LHCN-M2 (cell line): ENCODE measurements at places on chromosomes 3 and 15.
A peak's percentile ranks its signal among the peaks of the same experiment; 100 is the strongest.

- DNase-seq, result no peak
Observed at GRCh38 chr3:64867224-64867623, 179.4 kb upstream of the ADAMTS9 start.

- DNase-seq, result no peak
Observed at GRCh38 chr15:27769652-27770051, 329.5 kb downstream of the OCA2 start.

DNA sequence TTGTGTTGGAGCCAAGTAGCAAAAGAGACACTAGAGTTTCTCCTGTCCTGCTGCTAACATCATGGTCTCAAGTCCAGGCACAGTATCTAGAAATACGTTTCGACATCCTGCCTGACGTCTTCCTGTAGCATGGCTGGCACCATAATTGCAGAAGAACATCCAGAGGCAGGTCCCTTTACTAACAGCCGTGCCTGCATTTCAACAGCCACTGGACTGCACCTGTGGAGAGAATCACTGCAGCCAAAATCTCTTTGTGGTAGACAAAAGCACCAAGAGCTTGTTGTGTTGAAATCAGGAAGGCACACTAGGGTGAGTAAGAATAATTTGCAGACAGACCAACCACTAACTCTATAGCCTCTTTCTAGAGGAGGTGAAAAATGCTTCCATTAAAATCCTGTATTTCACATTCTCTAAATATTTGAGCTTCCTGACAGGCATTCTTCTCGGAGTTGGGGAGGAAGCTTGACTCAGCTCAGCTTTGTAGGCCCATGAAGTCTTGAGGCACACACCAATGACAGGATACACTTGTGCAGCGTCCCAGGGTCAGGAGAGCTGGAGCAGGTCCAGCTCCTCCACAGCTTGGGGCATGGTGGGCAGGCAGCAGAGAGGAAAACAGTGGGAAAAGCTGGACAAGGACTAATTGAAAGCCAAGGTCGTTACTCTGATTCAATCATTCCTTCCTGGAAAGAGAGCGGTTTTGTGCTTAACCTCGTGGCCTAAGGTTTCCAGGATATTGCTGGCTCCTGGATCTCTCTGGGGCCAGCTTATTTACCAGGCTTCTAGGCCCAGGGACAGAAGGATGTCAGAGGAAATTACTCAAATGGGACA lies 244.9 kb downstream of the FAM43A start:
- DNase-seq, result no peak

GRCh38 chr3:57826952-57827723 lies 71.0 kb downstream of the SLMAP start:
- no peak for DNase-seq

DNA sequence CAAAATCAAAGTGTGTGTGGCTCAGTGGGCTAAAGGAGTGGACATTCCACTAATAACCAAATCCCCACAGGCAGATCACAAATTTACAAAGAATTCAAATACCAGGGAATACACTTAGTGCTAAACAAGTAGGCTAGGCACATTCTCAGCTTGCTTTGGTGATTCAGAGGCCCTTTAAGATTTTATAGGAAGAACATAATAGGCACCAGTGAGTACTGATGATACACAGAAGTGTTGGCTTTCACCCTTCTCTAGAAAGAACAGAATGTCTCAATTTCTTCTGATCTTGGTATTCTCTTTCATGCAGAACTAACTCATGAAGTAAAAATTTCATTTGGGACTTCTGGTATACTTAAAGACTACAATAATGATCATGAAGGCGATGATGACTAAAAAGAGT lies 55.0 kb downstream of the POLR2M start:
- peak; percentile 65 for DNase-seq

- DNase-seq, result no peak
Observed at GRCh38 chr15:29885183-29885582, 62.9 kb upstream of the TJP1 start.

- DNase-seq, result no peak
Observed at GRCh38 chr3:32405155-32405554, 13.5 kb downstream of the CMTM7 start.

GRCh38 chr3:186142393-186142932 lies 33.6 kb upstream of the ETV5 start:
- DNase-seq, result peak; percentile 45

DNA sequence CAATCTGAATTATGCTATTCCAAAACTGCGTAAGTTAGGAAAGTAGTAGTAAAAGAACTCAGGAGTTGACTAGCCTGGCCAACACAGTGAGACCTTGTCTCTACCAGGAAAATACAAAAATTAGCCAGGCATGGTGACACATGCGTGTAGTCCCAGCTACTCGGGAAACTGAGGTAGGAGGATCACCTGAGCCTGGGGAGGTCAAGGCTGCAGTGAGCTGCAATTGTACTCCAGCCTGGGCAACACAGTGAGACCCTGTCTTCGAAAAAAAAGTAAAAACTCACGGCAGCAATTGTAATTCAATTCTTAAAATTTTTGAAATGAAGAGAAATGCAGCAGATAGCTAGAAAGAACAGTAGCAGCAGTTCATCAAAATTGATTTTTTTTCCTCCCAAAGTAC lies 9.7 kb downstream of the GABPB1 start:
- DNase-seq, result no peak

DNA sequence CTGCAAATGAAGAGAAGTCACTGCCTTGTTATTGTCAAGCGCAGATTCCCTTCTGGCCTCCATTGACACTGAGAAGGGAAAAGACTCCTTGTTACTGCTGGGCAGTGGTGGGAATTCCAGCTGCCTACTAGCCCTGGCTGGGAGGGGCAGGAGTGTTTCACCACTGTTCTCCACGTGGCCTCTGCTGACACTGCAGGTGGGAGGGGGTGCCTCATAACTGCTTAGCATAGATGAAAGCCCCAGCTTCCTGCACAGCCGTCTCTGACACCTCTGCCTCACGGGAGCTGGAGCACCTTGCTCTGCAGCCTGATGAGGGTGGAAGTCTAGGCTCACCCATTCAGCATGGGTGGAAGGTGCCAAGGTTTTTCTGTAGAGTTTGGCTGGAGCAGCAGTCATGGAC lies 52.1 kb downstream of the TM2D3 start:
- DNase-seq, result no peak

- peak; percentile 71 for DNase-seq
Observed at GRCh38 chr3:169772305-169772896, 795 bp upstream of the MYNN start.

DNA sequence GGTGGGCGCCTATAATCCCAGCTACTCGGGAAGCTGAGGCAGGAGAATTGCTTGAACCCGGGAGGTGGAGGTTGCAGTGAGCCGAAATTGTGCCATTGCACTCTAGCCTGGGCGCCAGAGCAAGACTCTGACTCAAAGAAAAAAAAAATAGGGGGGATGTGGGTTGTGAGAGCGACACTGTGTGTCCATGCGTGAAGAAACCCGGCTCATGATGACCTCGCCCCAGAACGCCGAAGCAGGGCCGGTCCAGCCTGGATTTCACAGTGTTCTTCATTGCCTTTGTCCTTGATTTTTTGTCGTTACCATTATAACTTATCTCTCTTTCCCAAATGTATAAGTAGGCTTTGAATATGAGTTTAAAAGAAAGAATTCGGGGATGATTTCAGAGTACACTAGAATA lies 128.7 kb downstream of the PGPEP1L start:
- DNase-seq, result no peak

- DNase-seq, result peak; percentile 19
Observed at GRCh38 chr3:190840146-190840545, 22.3 kb downstream of the GMNC start.

- DNase-seq, result no peak
Observed at GRCh38 chr3:113212844-113213375, 1.6 kb downstream of the BOC start.
